NCI-H1694 (cell line): ENCODE measurements at places on chromosomes 13 and 19.
A peak's percentile ranks its signal among the peaks of the same experiment; 100 is the strongest.

- DNase-seq = peak; percentile 28
Observed at GRCh38 chr19:10228920-10229319, 2.2 kb downstream of the S1PR2 start.

DNA sequence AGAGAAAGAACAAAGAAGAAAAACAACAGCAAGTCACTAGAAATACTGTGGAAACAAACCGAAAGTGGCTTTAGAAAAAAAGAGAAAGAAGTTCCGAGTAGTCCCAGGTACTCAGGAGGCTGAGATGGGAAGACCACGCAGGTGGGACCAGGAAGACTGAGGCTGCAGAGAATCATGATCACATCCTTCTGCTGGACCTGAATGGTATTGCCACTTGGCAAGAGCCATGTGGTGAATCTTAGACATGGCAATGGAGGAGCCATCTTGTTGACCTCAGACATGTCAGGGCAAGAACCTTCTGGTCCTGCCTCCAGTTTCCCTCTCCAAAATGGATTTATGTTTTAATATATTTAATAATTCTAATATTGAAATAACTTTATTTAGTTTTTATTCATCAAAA lies 37.4 kb upstream of the ZNF724 start:
- DNase-seq = no peak

DNA sequence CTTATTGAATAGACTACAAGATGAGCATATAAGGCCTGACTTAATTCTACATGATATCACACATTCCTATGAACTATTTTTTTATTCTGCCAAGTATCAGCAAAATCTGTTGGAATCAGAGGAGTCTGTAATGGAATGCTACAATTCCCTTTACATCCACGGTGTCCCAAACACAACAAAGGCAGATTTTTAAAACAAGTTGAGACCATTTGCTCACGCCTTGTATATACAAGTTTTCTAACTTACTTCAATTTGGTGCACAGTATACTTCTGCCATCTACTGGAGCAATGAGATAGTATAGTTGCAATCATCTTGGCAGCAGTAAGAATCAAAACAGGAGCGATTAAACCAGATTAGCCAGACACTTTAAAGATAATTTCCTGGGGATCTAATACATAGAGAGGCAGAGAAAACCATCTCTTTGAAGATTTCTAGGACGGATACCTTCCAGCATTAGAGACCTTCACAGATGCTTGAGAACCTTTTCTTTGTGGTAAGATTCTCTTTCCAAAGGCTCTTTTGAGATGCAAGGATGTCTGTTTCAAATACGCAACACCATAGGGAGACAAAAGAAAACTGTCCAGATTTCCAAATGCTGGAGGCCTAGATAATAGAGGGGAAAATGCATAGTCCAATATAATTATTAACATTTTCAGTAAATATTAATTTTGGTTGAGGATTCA lies 302.0 kb upstream of the MIR17HG start:
- no peak for DNase-seq

GRCh38 chr19:57850553-57851017 lies 926 bp downstream of the ZNF587 start:
- DNase-seq = no peak

DNA sequence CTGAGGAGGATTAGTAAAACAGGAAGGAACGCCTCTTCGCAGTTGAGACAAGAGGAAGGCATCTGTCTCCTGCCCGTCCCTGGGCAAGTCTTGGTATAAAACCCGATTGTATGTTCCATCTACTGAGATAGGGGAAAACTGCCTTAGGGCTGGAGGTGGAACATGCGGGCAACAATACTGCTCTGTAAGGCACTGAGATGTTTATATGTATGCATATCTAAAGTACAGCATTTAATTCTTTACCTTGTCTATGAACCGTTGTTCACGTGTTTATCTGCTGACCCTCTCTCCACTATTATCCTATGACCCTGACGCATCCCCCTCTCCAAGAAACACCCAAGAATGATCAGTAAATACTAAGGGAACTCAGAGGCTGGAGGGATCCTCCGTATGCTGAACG lies 722 bp upstream of the TIMM50 start:
- no peak for DNase-seq

GRCh38 chr13:76380446-76381065 lies 505.6 kb downstream of the KCTD12 start:
- no peak for DNase-seq

GRCh38 chr13:24274452-24275021 lies 34.8 kb upstream of the C1QTNF9 start:
- DNase-seq = no peak

DNA sequence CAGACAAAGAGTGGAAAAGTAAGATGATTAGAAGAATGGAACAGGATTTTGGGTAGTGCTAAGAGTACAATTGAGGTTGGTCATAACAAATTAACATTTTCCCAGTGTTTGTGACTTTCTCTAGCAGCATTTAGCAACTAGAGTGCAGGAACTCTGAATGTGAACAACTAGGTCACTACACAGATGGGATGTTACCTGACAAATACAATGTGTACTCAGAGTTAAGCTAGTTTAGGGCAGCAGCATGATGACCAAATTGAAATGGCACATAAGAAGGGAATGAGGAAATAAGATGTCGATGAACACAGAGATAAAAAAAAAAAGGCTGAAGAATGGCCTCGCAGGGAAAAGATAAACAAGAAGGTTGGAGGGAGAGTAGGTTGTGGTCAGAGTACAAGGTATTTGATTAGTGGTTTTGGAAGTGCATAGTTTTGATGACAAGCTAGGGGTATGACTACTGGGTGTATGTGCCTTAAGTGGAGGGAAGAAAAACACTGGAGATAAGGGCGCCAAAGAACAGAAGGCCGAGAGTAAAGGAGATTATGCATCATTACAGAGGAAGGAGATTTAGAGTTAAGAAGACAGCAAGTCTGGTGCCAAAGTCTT lies 381.1 kb downstream of the FGF14 start:
- DNase-seq = no peak

DNA sequence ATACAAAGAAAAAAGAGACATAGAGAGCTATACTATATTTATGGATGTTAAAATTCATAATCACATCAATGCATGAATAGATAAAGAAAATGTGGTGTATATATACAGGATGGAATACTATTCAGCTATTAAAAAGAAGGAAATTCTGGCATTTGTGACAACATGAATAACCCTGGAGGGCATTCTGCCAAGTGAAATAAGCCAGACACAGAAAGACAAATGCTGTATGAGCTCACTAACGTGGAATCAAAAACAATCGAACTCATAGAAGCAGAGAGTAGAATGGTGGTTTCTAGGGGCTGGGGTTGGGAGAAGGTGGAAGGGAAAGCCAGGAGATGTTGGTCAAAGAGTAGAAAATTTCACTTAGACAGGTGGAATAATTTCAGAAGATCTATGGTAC lies 24.0 kb downstream of the UTP14C start:
- no peak for DNase-seq

DNA sequence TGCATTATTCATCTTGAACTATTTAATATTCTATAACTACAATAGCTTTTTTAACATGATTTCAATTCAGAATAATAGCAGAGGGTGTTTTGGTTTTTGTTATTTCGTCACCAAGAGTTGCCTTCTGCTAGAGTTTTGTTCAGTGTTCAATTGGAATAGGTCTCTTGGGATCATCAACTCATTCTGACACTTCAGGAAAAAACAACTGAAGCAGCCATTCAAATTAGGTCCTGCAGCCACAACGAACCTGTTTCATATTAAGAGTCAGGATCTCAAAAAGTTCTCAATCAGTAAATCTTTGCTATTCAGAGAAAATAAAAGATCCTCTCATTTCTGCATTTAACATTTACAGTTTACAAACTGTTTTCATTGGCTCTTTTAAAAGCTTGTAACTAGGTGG lies 2.4 kb upstream of the CHAMP1 start:
- DNase-seq = no peak
